ENCODE measurements at places on chromosomes 1 and 21.

DNA sequence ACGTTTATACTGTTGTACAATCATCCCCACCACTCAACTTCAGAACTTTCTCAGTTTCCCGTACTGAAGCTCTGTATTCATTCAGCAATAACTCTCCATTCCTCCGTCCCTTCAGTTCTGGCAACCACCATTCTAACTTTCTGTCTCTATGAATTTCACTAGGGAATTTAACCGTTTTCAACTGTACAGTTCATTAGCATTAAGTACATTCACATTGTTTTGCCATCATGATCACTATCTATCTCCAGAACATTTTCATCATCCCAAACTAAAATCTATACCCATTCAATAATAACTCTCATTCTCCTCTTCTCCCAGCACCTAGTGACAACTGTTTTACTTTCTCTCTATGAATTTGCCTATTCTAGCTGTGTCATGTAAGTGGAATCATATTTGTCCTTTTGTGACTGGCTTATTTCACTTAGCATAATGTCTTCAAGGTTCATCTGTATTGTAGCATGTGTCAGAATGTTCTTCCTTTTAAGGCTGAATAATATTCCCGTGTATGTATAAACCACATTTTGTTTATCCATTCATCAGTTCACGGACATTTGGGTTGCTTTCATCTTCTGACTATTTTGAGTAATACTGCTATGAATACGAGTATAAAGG, 75.0 kb downstream of the CEP350 start:
- DNase-seq: no peak

DNA sequence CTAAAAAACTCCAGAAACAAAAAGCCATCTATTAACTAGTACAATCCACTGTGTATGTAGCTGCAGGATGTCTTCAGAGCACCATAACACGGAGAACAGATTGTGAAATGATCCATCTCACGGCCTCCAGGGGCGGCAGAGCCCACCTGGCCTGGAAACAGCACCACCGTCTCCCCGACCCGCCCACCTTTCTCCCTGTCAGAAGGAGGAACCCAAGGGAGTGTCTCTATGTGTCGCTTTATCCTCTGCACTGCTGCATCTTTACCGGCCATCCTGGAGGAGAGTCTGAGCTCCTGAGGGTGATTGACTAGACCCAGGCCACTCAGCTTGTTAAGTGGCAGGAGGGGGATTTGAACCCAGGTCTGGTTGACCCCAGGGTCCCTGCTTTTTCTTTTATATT, 405.0 kb downstream of the MATN1 start:
- no peak for DNase-seq

DNA sequence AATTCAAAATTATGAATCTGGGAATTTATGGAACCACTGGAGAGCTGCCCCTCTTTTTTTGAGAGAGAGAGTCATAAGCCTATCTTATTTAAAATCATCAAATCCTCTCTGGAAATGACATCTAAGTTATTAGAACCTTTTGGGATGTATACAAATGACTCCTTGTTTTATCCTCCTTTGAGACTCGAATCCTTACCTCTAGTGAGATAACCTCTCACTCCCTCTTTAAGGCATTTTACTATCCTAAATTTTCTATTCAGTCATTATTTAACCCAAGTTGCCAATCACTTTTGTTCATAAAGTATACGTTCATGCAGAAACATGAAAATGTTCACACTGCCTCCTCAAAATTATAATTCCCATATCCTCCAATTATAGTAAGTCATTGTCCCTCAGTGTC, 313.6 kb upstream of the C1orf87 start:
- DNase-seq: no peak

- DNase-seq: no peak
These were observed 43.3 kb downstream of the S100B start for GRCh38 chr21:46561445-46562090.

DNA sequence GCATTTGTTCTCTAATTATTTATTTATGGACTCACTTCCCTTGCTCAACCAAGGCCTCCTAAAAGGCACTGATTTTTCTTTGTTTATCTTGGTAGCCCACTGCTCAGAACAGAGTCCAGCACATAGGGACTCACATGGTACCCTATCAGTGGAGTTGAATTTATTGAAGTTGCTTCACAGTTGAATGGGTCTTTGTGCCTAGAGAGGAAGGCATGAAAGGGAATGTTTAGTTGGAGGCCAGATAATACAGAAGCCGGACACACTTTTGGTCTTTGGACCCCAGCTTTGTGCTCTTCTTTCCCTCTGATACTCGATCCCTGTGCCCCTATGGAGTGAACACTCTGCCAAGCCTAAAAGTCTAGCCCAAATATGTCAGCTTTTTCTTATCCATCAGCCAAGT, 429.0 kb downstream of the PRDM2 start:
- no peak for DNase-seq

DNA sequence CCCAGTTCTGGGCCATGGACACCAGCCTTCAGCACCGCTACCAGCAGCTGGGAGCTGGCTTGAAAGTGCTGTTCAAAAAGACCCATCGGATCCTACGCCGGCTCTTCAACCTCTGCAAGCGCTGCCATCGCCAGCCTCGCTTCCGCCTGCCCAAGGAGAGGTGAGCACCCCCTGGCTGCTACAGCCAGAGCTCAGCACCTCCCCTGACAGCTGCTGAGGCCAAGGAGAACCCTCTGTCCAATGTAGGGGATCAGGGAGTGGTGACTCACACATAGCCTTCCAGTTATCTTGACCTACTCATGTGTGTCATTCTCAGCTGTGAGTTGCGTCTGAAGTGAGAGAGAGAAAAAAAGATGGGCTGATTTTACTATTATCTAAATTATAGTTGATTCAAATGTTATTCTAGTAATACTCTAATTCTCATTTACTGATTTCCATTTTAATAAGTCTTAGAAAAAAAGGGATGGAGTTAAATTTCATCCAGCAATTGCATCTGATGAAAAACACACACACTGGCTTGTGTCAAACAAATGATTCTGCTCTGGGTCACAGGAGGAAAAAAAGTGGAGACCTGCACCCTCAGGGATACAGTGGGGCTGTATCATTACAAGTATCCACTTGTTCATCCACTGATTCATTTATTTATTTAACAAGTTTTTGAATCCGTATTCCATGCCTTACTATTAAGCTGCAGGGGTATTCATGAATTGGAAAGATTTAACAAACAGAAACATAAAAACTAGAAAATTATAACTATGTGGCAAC, 108.0 kb downstream of the BRINP2 start:
- DNase-seq: no peak

DNA sequence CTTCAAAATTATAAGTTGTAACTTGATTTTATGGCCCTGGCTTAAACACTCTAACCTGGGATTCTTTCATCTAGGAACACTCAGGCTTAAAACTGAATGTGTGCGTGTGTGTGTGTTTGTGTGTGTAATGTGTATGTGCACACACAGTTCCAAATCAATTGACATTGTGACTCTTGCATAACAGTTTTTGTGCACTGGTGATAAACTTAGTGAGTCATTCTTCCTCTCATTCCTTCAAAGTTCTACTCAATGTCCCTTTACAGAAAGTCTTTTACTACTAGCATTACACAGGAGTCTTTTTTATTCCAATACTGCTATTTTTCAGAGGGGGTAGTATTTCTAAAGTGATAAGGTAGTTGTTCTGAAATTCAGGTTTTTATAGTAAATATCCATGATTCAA, 943.6 kb downstream of the KCNT2 start:
- no peak for DNase-seq

GRCh38 chr1:186633116-186633515, 47.1 kb downstream of the PTGS2 start:
- DNase-seq: no peak

DNA sequence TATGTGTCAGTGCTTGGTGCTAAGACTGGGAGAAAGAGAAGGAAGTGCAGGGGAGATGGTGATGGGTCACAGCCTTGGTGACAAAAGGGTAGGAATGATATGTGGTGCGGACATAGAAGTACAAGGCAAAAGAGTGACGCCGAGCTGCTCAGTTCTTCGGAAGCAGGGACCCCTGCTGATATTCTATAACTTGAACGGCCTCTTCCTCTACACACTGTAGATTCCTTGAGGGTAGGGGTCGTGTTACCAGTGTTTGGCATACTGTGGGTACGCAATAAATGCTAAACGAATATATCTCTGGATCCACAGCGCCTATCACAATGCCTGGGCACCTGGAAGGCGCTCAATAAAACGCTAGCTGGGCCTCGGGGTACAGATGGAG, 488 bp downstream of the DBT start:
- no peak for DNase-seq

DNA sequence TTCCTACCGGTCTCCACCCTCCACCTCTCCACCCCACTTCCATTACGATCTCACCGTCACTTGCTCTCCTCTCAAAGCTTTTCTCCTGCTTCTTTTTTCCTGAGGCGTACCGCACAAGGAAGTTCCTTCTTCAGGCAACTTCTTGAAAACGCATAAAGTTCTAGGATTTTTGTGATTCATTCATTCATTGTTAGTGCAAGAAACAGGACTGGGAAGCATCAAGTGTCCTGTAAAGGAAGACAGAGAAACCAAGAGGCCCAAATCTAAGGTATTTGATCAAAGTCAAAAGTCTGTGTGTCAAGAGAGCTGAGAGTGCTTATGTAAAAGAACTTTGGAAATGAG, 1.3 kb upstream of the RCC2 start:
- no peak for DNase-seq

- DNase-seq: no peak
These were observed 35.3 kb downstream of the ATF3 start for GRCh38 chr1:212643877-212644276.

DNA sequence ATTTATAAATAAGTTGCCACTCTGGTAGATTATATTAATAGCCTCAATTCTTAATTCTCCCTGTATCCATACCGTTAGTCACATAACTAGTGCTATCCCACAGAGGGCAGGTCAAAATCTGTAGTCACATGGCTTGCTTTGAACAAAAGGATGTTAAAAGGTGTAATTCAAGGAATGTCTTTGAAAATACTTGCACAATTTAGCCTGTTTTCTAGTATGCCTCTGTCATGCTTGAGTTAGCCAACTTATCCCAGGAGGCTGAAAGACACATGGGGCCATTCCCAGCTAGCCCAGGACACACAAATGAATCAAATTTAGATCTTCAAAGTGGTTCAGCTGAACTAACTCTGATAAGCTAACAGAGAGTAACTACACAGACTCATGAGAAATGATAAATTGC, 758.5 kb upstream of the NEGR1 start:
- DNase-seq: no peak

DNA sequence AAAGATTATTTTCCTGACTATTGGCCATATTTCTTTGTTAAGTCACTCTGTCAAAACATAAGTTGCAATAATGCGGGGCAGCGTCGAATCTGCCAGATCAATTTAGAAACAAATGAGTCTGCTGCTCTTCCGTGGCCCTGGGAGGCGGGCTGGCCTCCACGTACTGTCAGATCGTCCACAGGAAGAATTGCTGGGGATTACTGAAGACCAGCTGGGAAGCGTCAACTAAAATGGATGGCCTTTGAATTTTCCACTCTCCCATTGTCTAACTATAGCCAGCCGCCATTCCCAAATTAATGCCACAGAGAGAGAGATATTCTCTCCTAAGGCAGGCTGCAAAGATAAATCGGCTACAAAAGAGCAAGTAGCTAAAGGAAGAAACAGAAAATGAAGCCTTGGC, 560.2 kb downstream of the SMYD3 start:
- no peak for DNase-seq

DNA sequence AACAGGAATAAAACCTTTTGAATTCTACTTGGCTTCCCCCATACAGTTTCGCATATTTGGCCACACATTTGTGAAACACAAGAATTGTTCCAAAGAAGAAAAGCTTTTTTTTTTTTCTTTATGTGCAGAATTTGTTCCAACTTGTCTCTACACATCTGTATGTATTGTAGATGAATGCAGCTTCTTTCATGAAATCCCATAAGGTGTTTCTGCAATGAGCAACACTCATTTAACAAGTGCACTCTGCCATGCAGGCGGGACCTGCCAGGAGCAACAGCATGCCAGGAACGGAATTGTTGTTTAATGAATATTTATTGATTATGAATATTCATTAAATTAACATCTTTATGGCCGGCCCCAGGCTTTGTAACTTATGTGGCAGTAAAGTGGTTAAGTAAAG, 1075.0 kb downstream of the TTLL7 start:
- no peak for DNase-seq

DNA sequence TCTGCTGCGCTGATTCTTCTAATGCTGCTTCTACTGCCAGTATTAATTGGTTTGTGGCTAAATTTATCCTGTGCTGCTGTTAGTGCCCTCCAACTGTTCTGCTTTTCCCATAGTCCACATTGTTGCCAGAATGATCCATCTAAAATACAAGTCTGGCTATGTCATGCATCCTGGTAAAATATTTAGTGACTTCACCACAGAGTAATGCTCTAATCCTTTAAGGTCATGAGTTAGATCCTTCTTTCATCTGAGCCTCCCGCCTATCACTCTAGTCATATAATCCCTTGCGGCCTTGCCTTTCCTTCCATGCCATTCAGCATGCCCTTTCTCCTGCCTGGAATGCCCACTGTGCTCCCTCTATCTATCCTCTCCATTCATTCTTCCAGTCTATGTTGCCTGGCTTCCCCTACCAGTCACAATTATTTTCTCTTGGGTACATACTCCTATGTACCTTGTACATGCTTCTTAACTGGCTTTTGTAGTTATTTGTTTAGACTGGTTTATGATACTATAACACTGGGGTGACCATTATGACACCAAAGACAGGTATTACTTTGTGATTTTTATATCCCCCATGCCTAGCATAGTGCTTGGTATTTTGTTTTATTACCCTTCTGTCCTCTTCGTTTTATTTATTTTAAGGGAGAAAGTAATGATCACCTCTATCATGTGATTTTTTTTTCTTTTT, 144.0 kb downstream of the MAGI3 start:
- no peak for DNase-seq

DNA sequence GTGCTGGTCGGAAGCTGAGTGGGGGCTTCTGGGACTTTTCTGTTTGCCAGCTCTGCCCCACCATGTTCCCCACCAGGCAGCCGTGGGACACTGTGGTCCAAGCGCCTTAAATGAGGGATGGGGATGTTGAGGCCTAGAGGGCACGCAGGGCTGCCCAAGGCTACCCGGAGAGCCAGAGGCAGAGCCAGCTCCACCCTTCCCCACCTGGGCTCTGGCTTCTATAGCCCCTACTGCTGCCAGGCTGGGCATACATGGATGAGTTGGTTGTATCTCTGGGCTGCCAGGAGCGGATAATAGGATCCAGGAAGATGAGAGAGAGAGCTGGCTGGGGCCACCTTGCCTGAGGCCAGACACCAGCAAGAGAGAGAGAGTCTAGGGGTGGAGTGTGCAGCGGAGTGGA, 49.4 kb downstream of the PTPRU start:
- DNase-seq: no peak

- no peak for DNase-seq
These were observed 54.6 kb downstream of the S100B start for GRCh38 chr21:46550116-46550941.

Data from NCI-H510A treated with DMSO at 0.1 percent for 48 hours (cell line).